Lung (tissue), 17 donors: ENCODE measurements at places on chromosomes 2 and 18. TPM values are rescaled to one million over a fixed set of nuclear protein-coding genes. Genes with fewer than 3 reads are reported as not detected.

PROKR1 gene
- not detected for total RNA-seq

CNTNAP5 gene
- total RNA-seq = 0.06 TPM

ERFE gene
- 0.54 TPM for total RNA-seq

MAP3K20 gene
- total RNA-seq = 71.6 TPM

TMEM127 gene
- 30.6 TPM for total RNA-seq

CXCR4 gene
- total RNA-seq = 23.6 TPM

ADRA2B gene
- 0.21 TPM for total RNA-seq

BOLL gene
- total RNA-seq = not detected

GRCh38 chr2:11788461-11789124 lies 42.2 kb downstream of the LPIN1 start:
- DNase-seq = no peak
- H3K36me3 ChIP-seq = peaks cover 59% of the 10 kb centered on the region
- no peaks in the 10 kb centered on the region for H3K27me3 ChIP-seq
- H3K27ac ChIP-seq = no peak overlapping the region
- H3K4me3 ChIP-seq = no peak overlapping the region

- no peak for DNase-seq
- H3K36me3 ChIP-seq = peaks cover 4% of the 10 kb centered on the region
- H3K4me3 ChIP-seq = no peak overlapping the region
- H3K27me3 ChIP-seq = no peaks in the 10 kb centered on the region
- peaks cover 3% of the 10 kb centered on the region for H3K4me1 ChIP-seq
Measured at GRCh38 chr2:202267495-202267894, 1.9 kb downstream of the NOP58 start.

DNA sequence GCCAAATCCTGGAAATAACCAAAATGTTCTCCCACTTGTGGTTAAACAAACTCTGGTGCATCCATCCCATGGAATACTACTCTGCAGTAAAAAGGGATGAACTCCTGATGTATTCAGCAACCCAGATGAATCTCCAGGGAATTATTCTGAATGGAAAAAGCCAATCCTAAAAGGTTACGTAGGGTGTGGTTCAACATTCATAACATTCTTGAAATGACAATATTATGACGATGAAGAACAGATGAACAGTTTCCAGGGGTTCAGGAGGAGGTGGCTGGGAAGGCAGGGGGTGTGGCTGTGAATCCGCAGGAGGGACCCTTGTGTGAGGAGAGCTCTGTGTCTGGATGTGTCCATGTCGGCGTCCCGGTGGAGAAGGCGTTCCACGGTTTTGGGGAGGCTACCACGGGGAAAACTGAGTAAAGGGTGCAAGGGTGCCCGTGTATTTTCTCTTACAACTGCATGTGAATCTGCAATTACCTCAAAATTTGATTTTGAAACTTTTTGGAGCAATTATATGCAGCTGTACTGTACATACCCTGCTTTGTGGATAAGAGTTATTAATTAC lies 47.3 kb downstream of the KCNG2 start:
- H3K27ac ChIP-seq = no peak overlapping the region
- no peaks in the 10 kb centered on the region for H3K36me3 ChIP-seq
- no peak overlapping the region for H3K4me3 ChIP-seq
- no peaks in the 10 kb centered on the region for H3K4me1 ChIP-seq
- no peak for DNase-seq

DNA sequence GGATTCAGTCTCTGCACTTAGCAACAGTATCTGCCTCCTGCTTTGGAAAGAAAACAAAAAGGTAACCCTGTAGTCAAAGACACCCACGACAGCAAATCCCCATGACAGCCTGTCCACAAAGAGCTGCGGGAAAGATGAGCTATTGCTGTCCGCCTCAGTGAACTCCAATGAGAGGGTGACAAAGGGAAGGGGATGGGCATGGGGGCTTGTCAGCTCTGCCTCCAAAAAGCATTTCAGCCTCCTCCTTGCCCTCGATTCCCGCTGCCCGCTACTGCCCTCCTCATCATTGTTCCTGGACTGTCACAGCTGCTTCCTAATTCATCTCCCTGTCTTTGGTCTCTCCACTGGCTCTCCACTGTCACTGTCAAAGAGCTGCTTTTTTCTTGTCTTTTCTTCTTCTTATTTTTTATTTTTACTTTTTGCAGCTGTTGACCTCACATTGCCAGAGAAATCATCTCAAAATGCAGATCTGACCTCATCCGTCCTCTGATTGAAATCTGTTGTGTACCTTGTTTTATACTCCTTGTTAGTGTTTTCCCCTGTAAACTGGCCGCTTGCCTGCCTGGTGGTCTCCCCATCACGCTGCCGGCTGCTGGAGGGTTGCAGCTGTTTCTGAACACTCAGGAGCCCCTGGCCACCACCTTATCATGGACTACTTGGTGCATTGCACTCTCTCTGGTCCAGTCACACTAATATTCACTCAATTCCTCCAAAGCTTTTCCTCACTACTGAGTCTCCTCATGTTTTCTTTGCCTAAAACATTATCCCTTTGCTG lies 7.9 kb upstream of the E2F6 start:
- no peak overlapping the region for H3K4me3 ChIP-seq
- H3K36me3 ChIP-seq = no peaks in the 10 kb centered on the region
- peaks cover 8% of the 10 kb centered on the region for H3K27me3 ChIP-seq
- no peak for DNase-seq

GRCh38 chr2:11236335-11236734 lies 81.1 kb downstream of the SLC66A3 start:
- H3K36me3 ChIP-seq = no peaks in the 10 kb centered on the region
- no peak for DNase-seq
- H3K27me3 ChIP-seq = no peaks in the 10 kb centered on the region
- no peak overlapping the region for H3K4me3 ChIP-seq

DNA sequence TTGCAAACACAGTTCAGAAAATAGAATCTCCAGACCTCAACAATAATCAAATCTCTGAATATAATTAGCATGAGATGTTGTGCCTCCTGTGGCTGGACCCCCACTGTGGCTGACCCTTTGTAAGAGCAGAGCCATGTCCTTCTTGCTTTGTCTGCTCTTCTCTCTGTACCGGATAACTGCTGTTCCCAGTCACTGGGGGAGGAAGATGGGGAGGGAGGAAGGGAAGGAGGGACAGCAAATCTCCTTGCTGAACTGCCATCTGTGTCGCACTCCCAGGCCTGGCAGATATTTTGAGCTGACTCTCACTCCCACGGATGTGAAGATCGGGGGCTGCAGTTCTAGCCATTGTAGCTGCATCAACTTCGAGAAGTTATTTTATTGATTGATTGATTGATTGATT lies 319.0 kb upstream of the CXCR4 start:
- no peak overlapping the region for H3K4me3 ChIP-seq
- no peaks in the 10 kb centered on the region for H3K36me3 ChIP-seq
- H3K4me1 ChIP-seq = peaks cover 3% of the 10 kb centered on the region
- no peaks in the 10 kb centered on the region for H3K27me3 ChIP-seq
- DNase-seq = no peak

GRCh38 chr2:30733876-30734520 lies 73.2 kb downstream of the CAPN13 start:
- DNase-seq = no peak
- H3K4me1 ChIP-seq = no peaks in the 10 kb centered on the region
- no peaks in the 10 kb centered on the region for H3K27me3 ChIP-seq
- no peak overlapping the region for H3K4me3 ChIP-seq
- H3K27ac ChIP-seq = no peak overlapping the region
- H3K36me3 ChIP-seq = no peaks in the 10 kb centered on the region

GRCh38 chr18:8088626-8089025 lies 520.6 kb upstream of the RAB12 start:
- peaks cover 2% of the 10 kb centered on the region for H3K36me3 ChIP-seq
- no peak for DNase-seq
- H3K27me3 ChIP-seq = no peaks in the 10 kb centered on the region
- H3K27ac ChIP-seq = no peak overlapping the region
- H3K4me1 ChIP-seq = no peaks in the 10 kb centered on the region
- H3K4me3 ChIP-seq = no peak overlapping the region

DNA sequence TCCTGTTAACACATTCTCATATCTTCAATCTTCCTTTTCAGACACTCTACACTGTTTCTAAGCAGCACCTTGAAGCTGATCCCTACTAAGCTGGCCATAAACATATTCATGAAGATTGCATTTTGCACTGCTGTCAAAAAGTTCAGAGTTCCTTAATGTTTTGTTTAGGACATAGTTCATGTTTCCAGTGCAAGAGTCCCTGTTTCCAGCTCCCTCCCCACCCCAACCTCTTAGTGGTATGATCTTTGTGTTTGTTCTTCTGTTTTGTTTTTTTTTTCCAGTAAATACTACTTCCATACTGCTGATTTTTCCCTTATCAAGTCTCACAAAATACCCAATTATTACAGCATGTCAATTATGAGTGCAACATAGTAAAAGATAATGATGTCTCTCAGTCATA lies 4.1 kb upstream of the SLC40A1 start:
- H3K27ac ChIP-seq = no peak overlapping the region
- peaks cover 6% of the 10 kb centered on the region for H3K36me3 ChIP-seq
- H3K27me3 ChIP-seq = no peaks in the 10 kb centered on the region
- peaks cover 10% of the 10 kb centered on the region for H3K4me1 ChIP-seq

GRCh38 chr2:239443666-239444567 lies 43.1 kb upstream of the HDAC4 start:
- no peak overlapping the region for H3K27ac ChIP-seq
- H3K4me3 ChIP-seq = no peak overlapping the region
- peaks cover 24% of the 10 kb centered on the region for H3K4me1 ChIP-seq
- no peak for DNase-seq
- H3K27me3 ChIP-seq = no peaks in the 10 kb centered on the region
- no peaks in the 10 kb centered on the region for H3K36me3 ChIP-seq

- H3K4me3 ChIP-seq = no peak overlapping the region
- H3K36me3 ChIP-seq = no peaks in the 10 kb centered on the region
- H3K4me1 ChIP-seq = no peaks in the 10 kb centered on the region
- no peak overlapping the region for H3K27ac ChIP-seq
- H3K27me3 ChIP-seq = no peaks in the 10 kb centered on the region
Measured at GRCh38 chr2:135945526-135945925, 39.9 kb downstream of the DARS1 start.

DNA sequence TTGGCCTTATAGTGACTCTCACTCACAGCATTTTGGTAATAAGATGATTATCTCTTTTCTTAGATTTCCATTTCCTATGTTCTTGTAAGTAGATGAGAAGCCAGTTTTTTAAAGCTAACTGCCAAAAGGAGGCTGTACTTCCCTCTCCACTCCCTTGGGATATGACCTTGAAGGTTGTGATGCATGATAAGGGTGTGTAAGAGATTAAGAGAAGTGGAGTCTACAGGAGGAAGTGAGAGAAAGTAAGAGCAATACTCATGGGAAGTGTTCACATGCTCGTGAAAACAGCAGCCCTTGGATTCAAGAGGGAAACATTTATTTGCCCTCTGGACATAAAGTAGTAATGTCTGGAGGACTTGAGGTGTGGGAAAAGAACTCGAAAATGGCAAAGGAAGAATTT lies 171.5 kb downstream of the EVA1A start:
- no peaks in the 10 kb centered on the region for H3K4me1 ChIP-seq
- H3K27me3 ChIP-seq = no peaks in the 10 kb centered on the region
- H3K4me3 ChIP-seq = no peak overlapping the region

- no peaks in the 10 kb centered on the region for H3K36me3 ChIP-seq
- no peaks in the 10 kb centered on the region for H3K4me1 ChIP-seq
- DNase-seq = peak; percentile 84
- H3K27ac ChIP-seq = no peak overlapping the region
Measured at GRCh38 chr18:48879008-48879431, 71.7 kb downstream of the SMAD7 start.

- DNase-seq = peak; percentile 40
- no peak overlapping the region for H3K27ac ChIP-seq
- H3K4me3 ChIP-seq = no peak overlapping the region
- peaks cover 10% of the 10 kb centered on the region for H3K4me1 ChIP-seq
- H3K27me3 ChIP-seq = no peaks in the 10 kb centered on the region
Measured at GRCh38 chr2:545711-546650, 131.2 kb downstream of the TMEM18 start.

- DNase-seq = no peak
- H3K36me3 ChIP-seq = peaks cover 5% of the 10 kb centered on the region
- peaks cover 7% of the 10 kb centered on the region for H3K4me1 ChIP-seq
- H3K4me3 ChIP-seq = no peak overlapping the region
- H3K27ac ChIP-seq = no peak overlapping the region
- H3K27me3 ChIP-seq = no peaks in the 10 kb centered on the region
Measured at GRCh38 chr18:13306583-13306982, 88.0 kb downstream of the LDLRAD4 start.

GRCh38 chr18:7748251-7749007 lies 181.3 kb downstream of the PTPRM start:
- H3K27ac ChIP-seq = peak overlapping the region; percentile 73
- no peak overlapping the region for H3K4me3 ChIP-seq
- H3K36me3 ChIP-seq = no peaks in the 10 kb centered on the region
- no peaks in the 10 kb centered on the region for H3K27me3 ChIP-seq
- DNase-seq = no peak
- H3K4me1 ChIP-seq = peaks cover 2% of the 10 kb centered on the region

- H3K4me1 ChIP-seq = no peaks in the 10 kb centered on the region
- H3K27ac ChIP-seq = no peak overlapping the region
- no peaks in the 10 kb centered on the region for H3K27me3 ChIP-seq
- no peak for DNase-seq
Measured at GRCh38 chr2:230891064-230891463, 26.3 kb downstream of the ITM2C start.

DNA sequence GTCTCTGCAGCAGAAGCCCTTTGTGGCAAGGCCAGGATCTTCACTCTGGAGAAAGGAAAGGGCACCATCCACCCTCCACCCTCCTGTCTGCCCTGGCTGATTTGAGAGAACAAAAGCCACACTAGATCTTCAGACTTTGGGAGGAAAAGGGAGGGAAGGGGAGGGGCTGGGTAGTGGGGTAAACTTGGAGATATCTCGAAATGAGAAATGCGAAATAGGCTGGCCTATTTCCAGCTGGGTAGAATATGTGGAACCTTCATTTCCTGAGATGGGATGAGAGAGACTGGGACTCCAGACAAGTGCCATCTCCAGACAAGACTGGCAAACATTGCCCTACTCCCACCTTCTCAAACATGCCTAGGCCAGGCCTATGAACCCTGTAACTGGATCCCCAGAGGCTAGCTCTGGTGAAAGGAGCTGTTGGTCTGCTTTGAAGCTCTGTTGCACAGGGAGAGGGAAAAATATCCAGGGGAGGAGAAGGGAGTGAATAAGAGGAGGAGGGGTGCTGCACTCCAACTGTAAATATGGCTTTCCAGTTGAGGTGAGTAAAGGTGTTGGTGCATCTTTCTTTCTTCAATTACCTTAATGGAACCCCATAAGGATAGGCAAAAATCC lies 1.7 kb downstream of the HOXD12 start:
- peaks cover 93% of the 10 kb centered on the region for H3K27me3 ChIP-seq
- DNase-seq = no peak
- H3K36me3 ChIP-seq = no peaks in the 10 kb centered on the region
- H3K27ac ChIP-seq = no peak overlapping the region
- H3K4me3 ChIP-seq = no peak overlapping the region
